ENCODE measurements at places on chromosomes 2 and 18. TPM values are rescaled to one million over a fixed set of nuclear protein-coding genes. Genes with fewer than 3 reads are reported as not detected.

PAPOLG gene
- 15.0 TPM for total RNA-seq

GRCh38 chr2:198036029-198036879 lies 231.9 kb downstream of the PLCL1 start:
- DNase-seq, result no peak

DNA sequence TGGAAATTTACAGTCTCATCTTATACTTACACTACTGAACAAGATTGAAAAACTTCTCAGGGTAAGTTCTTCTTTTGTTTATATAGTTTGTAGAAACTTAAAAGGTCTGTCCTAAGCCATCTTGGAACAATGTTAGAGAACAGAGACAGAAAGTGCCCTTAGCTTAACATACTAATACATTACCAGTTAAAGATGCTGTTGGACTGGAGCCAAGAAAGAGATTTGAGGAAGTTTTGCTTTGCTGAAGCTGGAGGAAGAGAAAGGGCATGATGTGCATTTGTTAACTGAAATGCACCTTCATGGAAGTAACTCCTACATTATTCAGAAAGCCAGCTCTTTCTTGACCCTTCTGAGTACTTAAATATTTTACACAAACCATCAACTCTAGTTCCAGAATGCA lies 66.5 kb upstream of the TNFRSF11A start:
- DNase-seq, result no peak

GRCh38 chr2:28365158-28365557 lies 27.5 kb upstream of the FOSL2 start:
- DNase-seq, result no peak

TUBA3D gene
- 30.3 TPM for total RNA-seq

TPO gene
- total RNA-seq, result 4.4 TPM

GRCh38 chr18:10059610-10060468 lies 146.0 kb downstream of the VAPA start:
- DNase-seq, result peak; percentile 60

DDX18 gene
- 30.2 TPM for total RNA-seq

DNA sequence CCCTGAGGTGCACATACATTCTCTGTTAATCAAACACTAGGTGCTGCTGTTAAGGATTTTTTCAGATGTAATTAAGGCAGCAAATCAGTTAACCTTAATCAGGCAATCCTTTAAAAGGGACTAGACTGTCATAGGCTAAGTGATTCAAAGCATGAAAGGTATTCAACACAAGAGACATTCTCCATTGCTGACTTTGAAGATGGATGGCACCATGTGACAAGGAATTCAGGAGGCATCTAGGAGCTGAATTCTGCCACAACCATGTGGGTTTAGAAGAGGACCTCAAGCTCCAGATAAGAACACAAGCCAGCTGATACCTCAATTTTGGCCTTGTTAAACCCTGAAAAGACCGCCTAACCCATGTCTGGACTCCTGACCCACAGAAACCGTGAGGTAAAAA lies 84.0 kb downstream of the SMAD2 start:
- DNase-seq, result no peak

PIK3C3 gene
- 114 TPM for total RNA-seq

DNA sequence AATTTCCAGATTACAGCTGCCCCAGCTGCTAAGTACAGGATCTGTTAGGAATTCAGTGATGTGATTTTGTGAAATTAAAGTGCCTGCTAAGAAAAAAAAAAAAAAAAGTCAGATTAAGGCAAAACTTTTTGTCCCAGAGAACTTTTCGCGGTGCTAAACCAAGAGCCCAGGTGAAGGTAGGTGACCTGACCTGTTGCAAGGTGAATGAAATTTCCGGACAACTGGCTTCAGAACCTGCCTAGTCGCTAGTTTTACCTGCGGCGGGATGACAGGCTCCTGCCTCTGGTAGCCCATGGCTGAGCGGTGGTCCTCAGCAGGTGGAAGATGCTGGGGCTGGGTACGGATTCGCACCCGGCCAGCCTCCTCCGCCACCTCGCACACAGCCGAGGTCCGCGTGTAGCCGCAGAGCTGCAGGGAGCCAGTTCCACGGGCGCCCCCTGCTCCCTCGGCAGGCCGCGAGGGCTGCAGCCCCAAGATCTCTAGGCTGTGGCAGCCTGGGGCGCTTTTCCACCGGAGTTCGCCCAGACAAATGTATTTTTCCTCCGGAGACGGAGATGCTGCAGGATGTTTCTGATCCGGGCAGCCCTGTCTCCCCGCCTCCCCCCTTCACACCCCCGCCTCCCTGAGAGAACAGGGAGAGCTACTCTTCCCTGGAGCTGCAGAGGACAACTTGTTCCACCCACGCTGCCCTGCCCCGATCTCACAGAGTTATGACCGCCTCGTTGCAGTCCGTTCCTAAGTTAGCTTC lies at the start of gene SLC38A11:
SLC38A11 (minus strand) TSS at position 572 of the 748 bp plus-strand sequence; CDS start at position 294, 278 bp downstream.
- peak; percentile 17 for DNase-seq

GRCh38 chr2:190979906-190980629 lies 33.9 kb downstream of the STAT1 start:
- peak; percentile 29 for DNase-seq

IL1B gene
- total RNA-seq, result 0.26 TPM

CNGA3 gene
- not detected for total RNA-seq

- DNase-seq, result no peak
Measured at GRCh38 chr2:29066271-29066860, 8.0 kb downstream of the PCARE start.

GRCh38 chr2:45634223-45634622 lies 17.3 kb upstream of the PRKCE start:
- DNase-seq, result no peak

DNA sequence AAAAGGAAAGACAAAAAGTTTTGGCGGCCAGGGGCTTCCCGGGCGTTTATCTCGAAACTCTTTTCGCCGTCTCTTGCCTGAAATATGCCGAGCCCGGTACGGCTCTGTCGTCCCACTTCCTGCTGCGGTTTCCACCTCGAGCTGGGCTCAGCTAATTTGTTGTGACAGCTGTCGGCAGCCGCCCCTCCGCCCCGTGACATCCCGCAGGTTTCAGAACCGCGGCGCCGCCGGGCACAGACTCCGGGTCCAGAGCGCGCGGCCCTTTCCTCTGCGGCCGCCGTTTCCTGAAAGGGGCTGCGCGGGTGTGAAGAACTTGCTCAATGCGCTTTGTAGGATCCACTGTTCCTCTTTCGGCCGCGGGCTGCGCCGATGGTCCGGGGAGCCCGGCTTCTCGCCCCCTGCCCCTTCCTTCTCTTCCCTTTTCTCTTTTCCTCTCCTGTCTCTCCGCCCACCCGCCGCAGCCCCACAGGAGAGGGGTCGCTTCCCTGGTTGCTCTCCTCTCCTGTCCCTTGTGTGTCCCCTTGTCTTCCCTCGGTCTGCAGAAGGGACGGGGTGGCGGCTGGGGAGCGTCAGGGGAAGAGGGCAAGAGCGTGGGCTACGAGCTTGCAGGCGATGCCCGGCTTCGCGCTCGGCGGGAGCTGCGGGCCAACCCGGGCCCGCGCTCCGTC lies 648 bp downstream of the ARID5A start:
- no peak for DNase-seq

FEV gene
- not detected for total RNA-seq

DNA sequence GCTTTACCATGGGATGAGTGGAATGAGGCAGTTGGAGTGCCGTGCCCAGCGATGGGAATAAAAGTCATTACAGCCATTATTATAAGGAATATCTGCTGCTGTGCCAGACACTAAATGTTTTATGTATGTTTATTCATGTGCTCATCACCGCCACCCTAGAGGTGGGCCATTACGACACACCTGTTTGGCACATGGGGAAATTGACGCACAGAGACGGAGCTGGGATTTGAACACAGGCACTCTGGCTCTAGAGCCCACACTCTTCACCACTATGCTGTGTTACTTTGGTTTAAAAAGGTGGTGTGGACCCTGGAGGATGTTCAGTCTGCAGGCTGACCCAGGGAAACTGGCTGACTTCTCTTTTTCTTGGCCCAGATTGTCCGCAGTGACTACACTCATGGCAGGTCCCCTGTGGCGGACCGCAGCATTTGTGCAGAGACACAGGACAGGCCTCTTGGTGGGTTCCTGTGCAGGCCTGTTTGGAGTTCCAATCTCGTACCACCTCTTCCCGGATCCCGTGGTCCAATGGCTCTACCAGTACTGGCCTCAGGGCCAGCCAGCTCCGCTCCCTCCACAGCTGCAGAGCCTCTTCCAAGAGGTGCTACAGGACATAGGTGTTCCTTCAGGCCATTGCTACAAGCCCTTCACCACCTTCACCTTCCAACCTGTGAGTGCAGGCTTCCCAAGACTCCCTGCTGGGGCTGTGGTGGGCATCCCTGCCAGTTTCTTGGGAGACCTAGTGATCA lies 1.6 kb downstream of the TMEM177 start:
- DNase-seq, result no peak

- no peak for DNase-seq
Measured at GRCh38 chr2:11665510-11666362, 4.3 kb downstream of the NTSR2 start.

DNA sequence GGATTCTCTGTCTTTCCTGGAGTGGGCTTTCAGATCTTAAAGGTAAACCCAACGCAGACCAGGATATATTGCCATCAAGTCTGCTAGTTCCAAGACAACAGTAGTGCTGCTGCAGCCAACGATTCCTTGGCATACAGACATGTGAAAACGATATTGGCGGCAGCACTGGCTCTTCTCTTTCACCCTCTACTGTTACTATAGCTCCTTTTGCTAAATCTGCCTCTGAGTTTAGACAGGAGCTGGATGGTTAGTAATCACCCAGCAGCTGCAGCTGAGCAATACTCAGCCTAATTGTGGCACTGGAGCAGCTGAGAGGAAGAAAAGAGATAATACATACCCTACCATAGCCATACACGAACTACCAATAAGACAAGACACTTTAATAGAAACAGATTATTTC lies 4.0 kb downstream of the YES1 start:
- no peak for DNase-seq
